Spinal cord (tissue), 10 donors: ENCODE measurements at places on chromosomes 5 and 9.

- DNase-seq, result no peak
Observed at GRCh38 chr9:826500-827280, 14.8 kb upstream of the DMRT1 start.

GRCh38 chr9:125524583-125525355 is 182.2 kb downstream of the MAPKAP1 start:
- peak; percentile 86 for DNase-seq

- no peak for DNase-seq
Observed at GRCh38 chr9:16469184-16469583, 401.3 kb downstream of the BNC2 start.

DNA sequence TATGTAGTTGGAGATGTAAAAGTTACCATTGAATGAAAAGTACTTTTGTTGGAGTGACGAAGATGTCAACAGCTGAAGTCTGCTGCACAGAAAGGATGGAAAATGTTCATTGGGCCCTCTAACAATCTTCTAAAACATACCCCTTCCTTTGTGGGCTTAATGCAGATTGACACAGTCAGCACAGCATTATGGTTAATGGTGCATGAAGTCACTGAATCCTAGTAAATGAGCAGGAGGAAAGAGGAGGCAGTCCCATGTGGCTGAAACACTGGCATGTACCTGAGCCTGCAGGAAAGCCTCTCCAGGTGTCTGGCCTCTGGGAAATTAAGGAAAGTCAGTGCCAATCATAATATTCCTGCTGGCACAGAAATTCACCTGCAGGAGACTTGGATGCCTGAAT is 153.8 kb downstream of the ARL15 start:
- no peak for DNase-seq

- no peak for DNase-seq
Observed at GRCh38 chr5:52885614-52886013, 97.9 kb downstream of the ITGA1 start.

- DNase-seq, result no peak
Observed at GRCh38 chr5:59792983-59793585, 100.4 kb downstream of the PDE4D start.
